ENCODE measurements at places on chromosomes 7 and 10.

GRCh38 chr10:103145046-103145445 lies 48.0 kb downstream of the NT5C2 start:
- DNase-seq: no peak

DNA sequence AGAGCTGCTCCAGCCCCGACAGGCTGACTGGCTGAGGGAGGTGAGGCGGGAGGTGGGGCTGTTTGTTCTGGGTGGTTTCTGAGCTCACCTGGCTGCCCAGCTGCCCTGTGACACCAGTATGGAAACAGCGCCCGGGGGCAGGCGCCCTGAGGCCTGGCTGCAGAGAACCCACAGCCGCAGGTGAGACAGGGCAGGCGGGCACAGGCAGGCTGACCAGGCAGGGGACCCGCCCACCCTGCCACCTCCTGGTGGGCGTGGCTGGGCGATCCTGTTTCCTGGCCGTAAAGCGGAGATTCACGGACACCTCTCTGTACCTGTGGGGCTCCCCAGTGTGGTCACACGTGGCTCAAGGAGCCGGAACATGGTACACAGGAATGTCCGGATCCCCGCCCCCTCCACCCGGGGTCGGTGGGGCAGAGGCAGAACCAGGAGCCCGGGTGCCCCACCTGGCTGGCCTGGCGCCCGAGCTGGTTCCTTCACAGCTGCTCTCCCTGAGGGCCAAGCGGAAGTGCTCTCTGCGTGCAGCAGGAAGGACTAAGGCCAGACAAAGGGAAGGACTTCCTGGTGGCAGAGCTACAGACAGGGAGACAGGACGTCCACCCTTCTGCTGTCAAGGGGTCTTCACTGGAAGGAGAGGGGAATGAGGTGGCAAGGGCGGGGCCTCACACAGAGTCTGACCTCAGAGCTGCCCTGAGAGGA lies 3.9 kb downstream of the MICALL2 start:
- DNase-seq: peak; percentile 84

GRCh38 chr10:125817337-125817946 lies 5.6 kb downstream of the UROS start:
- DNase-seq: no peak

DNA sequence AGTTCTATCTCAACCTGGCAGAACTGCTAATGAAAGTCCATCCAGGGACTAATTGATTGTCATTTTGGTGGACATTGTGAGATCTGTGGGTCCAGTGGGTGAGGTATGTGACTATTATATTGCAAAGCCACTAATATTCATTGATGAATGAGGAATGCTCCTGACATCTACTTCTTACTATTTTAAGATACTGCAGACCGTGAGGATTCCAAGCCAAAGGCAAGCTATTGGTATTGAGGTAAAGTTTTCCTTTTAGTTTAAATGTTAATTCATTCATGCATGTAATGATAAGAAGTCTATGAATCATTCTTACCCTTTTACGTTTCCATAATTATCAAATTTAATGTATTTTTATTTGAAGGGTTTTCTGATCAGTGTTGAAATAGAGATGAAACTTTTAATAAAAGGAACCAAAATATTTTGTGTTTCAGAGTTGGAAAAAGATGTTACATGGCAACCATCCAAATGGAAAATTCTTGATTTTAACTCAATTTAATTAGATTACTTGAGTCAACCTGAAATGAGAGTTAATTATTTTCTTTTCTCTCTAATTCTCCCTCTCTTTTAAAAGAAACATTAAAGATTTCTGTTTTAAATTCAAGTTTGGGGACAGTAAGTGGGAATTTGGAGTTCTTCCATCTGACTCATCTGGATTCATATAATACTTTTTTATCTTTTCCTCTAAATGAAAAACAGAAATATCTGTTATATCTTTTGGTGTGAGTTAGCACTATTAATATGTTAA lies 39.6 kb downstream of the NUP205 start:
- no peak for DNase-seq

DNA sequence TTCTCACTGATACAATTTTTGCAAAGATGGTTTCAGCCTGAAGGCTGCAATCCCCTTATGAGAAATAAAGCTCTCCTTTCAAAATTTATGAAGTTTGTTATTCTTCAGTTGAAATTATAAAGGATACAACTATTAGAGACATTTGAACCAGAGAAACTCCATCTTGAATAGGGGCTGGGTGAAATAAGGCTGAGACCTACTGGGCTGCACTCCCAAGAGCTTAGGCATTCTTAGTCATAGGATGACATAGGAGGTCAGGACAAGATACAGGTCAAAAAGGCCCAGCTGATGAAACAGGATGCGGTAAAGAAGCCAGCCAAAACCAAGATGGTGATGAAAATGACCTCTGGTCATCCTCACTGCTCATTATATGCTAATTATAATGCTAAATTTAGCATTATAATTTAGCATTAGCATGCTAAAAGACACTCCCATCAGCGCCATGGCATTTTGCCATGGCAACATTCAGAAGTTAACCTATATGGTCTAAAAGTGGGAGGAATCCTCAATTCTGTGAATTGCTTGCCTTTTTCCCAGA lies 22.4 kb upstream of the IFIT1B start:
- no peak for DNase-seq

DNA sequence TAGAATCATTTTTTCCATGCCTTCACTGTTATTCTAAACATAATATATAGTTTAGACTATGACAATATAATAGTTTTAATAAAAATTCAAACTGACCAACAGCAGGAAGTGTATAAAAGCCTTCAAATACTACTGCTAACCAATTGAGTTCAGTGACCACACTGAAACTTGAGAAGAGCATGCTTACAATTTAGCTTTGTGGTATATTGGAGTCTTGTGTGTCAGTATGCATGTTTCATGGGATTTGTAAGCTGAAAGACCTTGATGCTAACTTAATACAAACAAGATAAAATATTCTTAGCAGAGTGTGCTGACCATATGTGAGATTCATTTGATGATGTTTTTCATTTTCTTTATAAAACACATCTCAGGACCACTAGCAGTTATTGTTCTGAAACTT lies 395.5 kb downstream of the SUGCT start:
- DNase-seq: no peak

- no peak for DNase-seq
Measured at GRCh38 chr7:30406664-30407425, 71.7 kb downstream of the NOD1 start.

DNA sequence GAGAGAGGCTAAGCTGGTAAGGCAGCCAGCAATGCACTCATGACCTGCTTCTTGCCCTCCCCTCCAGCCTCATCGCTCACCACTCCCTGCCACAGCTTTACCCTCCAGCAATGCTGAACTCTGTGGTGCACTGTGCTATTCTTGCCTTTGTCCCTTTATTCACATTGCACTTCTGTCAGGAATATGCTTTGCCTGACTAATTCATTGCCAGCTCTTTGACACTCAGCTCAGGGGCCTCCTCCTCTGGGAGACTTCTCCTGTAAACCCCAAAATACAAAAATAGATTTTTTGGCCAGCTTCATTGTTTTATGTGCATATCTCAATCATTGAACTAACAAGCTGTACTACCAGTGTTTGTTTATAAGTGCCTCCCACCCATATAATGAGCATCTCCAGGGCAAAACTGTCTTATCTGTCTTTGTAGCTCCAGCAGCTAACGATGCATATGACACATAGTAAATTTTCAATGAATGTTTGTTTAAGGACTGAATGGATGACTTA lies 8.2 kb downstream of the CNNM1 start:
- DNase-seq: no peak

- DNase-seq: no peak
Measured at GRCh38 chr10:89901895-89902294, 200.5 kb downstream of the KIF20B start.
